SHP77 treated with DMSO at 0.1 percent for 48 hours (cell line): ENCODE measurements at places on chromosomes 5 and 9.

GRCh38 chr5:67234671-67235176, 38.1 kb upstream of the CD180 start:
- peak; percentile 8 for DNase-seq

DNA sequence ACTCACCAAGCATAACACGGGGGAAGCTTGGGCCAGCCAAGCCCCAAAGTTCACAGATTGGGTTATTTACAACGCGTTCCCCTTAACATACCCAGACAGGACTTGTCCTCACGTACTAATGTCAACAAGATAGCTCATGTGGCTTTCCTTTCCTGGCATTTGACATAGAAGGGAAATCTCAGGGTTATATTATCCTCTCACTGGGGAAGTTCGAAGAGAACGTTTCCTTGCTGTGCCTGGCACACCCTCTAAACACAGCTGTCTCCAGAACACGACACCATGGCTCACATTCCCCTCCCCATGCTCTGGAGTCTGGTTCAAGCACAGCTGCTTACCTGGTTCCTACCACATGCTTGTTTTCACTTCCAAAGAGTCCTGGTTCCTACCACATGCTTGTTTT, 46.8 kb upstream of the OTULINL start:
- no peak for DNase-seq

DNA sequence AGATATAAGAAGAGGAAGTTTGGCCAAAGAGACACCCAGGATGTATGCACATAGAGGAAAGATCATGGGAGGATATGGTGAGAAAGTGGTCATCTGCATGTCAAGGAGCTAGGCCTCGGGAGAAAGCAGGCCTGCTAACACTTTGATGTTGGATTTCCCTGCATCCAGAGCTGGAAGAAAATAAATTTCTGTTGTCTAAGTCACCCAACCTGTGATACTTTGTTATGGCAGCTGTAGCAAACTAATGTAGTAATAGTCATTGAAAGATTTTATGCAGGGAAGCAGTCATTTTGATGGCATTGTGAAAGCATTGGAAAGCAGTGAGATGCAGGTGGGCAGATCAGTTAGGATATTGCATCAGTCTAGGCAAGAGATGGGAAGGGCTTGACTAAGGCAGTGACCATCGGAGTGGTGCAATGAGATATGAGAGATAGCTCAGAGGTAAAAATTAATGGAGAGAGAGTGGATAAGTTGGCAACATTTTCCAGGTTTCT, 24.5 kb upstream of the FOCAD start:
- DNase-seq, result no peak

DNA sequence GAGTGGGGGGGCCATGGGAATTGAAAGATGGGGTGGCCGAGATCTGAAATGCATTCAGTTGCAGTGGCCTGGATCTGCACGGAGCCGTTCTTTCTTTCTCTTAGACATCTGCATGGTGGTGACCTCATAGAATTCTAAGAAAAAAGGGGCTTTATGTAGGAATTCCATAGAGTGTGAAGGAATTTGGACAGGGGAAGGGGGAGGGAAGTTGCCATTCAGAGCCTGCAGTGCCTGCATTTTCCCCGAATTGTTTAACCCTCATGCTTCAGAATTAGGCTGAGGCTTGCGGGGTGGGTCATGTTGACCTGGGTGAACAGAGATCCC, 4.9 kb downstream of the NEK6 start:
- no peak for DNase-seq

DNA sequence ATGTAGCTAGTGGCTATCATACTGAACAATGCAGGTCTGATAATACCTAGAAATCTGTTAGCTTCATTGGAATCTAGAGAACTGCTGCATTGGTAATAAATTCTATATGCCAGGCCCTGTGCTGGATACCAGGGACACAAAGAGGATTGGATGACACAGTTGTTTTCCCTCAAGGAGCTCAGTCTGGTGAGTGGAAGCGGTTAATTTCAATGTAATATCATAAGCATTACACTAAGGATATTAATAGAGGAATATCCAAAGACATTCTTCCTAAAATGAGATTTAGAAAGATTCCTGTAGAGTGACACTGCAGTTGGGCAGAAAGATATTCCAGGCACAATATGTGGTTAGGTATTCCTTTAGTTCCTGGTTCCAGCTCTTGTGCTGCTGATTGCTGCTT, 5.9 kb downstream of the CMYA5 start:
- no peak for DNase-seq

GRCh38 chr5:160726721-160727120, 125.3 kb downstream of the ATP10B start:
- DNase-seq, result no peak

- no peak for DNase-seq
Measured at GRCh38 chr5:167777746-167778145, 513.7 kb upstream of the WWC1 start.

- DNase-seq, result peak; percentile 99
Measured at GRCh38 chr9:114908104-114908622, 22.2 kb downstream of the TNFSF8 start.

DNA sequence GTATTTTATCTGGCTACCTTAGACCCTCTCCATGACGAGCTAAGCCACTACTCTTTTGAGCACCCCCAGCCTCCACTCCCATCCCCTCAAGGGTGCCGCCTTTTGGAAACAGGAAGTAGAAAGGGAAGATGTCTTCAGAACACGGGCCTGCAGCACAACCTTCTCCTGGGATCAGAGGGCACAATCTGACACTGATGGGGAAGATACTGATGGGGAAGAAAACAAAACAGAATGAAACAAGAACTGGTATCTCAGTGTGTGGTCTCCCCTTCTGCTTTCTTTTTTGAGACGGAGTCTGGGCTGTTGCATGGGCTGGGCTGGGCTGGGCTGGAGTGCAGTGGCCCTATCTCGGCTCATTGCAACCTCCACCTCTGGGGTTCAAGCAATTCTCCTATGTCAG, 539.7 kb upstream of the DAP start:
- no peak for DNase-seq

DNA sequence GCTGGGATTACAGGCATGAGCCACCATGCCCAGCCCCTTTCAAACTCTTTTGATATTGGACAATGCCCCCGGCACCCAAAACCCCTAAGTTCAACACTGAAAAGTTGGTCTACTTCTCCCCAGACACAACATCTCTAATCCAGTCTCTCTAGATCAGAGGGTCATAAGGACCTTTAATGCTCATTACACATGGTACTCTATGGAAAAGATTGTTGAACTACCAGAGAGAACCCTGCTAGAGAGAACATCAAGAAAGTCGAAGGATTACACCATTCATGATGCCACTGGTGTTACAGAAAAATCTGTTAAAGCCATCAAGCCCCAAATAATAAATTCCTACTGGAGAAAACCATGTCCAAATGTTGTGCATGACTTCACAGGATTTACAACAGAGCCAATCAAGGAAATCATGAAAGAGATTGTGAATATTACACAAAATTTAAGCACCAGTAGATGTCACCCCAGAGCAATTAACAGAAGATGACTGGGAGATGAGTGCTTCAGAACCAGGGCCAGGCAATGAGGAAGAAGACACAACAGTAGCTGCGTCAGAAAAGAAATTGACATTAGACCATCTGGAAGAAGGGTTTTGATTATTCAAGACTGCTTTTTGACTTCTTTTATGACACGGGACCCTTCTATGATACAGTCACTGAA, 28.3 kb upstream of the NIPAL4 start:
- DNase-seq, result no peak

DNA sequence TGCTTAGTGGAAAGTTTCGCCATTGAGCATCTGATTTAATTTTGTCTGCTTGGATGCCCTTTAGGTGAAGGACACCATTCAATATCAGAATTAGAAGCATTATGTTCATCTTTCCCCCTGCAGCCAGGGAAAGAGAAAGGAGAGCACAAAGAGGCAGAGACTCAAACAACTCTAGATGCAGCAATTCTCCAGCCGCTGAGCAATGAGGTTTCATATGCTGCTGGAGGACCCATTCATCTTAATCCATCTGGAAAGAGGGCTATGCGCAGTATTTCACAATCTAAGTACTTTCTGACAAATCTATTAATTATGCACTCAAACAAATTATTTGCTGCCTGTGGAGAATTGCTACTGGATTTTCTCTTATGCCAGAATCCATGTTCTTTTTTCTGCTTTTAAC, 527.0 kb upstream of the TUSC1 start:
- DNase-seq, result no peak
